Kidney epithelial cell (primary cell): ENCODE measurements at places on chromosomes 1 and 21. TPM values are rescaled to one million over a fixed set of nuclear protein-coding genes. Genes with fewer than 3 reads are reported as not detected.

Gene AQP10
- not detected in 2 replicates for total RNA-seq

Gene OR2T34
- total RNA-seq, result not detected in 2 replicates

Gene PTPN22
- not detected in 2 replicates for total RNA-seq

Gene TTC34
- total RNA-seq, result under 0.01 and 0.13 TPM in 2 replicates

Gene CXADR
- 40.4 and 40.5 TPM in 2 replicates for total RNA-seq

Gene RAB7B
- total RNA-seq, result 0.13 TPM in 1 of 2 replicates, not detected in the other

Gene DNAJC28
- 2.4 and 3.1 TPM in 2 replicates for total RNA-seq

Gene FMOD
- 0.62 and 0.79 TPM in 2 replicates for total RNA-seq

Gene GABRD
- not detected in 2 replicates for total RNA-seq

Gene GJA5
- 0.14 and 0.29 TPM in 2 replicates for total RNA-seq

Gene FCGR3B
- total RNA-seq, result not detected in 2 replicates

Gene SPATA1
- not detected in 2 replicates for total RNA-seq

Gene PALMD
- total RNA-seq, result 0.17 and 0.27 TPM in 2 replicates

Gene DNASE2B
- not detected in 2 replicates for total RNA-seq

Gene TESK2
- total RNA-seq, result 2.1 and 2.5 TPM in 2 replicates

Gene FCRLA
- 0.88 and 2.1 TPM in 2 replicates for total RNA-seq

Gene ZBTB8A
- total RNA-seq, result 7.5 and 9.0 TPM in 2 replicates

Gene POGK
- total RNA-seq, result 45.6 and 45.8 TPM in 2 replicates

Gene AKR7A3
- total RNA-seq, result 0.33 and 0.75 TPM in 2 replicates

Gene SLC44A3
- total RNA-seq, result 13.1 and 14.6 TPM in 2 replicates

Gene TCEA3
- total RNA-seq, result 3.7 and 6.8 TPM in 2 replicates

Gene CFAP141
- not detected in 2 replicates for total RNA-seq

Gene F13B
- total RNA-seq, result not detected in 2 replicates

Gene SLAMF9
- total RNA-seq, result not detected in 2 replicates

Gene DYNLT4
- total RNA-seq, result 0.25 and 0.41 TPM in 2 replicates

Gene GLIS1
- 0.63 and 0.75 TPM in 2 replicates for total RNA-seq

Gene SPATA21
- total RNA-seq, result not detected in 2 replicates
